Femur (tissue), 1 donor: ENCODE measurements at places on chromosomes 2 and 18.

DNA sequence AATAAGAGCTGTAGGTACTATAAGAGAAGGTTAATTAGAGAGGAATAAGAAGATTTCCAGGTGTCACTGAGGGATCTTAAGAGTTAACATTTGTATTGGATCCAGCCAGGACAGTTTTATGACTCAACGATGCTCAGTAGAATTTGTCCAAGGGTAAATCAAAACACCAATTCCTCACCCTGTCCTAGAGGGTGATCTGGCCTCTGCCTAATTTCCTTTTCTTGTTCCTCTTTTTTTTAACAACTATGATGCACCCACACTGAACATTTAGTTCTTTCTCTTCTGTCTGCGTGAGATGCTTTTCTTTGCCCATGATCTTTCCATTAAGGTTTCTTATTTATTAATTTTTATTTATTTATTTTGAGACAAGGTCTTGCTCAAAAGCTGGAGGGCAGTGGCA is 92.0 kb downstream of the PMS1 start:
- DNase-seq = no peak

DNA sequence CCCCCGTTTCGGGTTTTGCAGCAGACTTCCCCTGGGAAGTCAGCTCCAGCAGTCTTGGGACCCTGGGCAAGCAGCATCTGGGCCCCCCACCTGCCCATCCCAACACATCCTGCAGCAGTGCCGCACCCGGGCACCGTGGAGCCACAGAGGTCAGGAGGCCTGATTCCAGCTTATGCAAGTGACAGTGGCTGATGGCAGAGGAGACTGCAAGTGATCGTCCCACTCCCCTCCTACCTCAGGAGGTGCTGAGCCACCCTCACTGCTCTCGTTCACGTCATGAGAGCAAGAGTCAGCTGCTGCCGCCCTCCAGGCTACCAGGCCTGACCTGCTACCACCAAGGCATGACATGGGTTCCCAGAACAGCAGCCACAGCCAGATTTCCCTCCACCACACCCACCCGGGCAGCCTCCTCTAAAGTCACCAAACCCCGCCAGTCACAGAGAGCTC is 18.2 kb downstream of the COX7A2L start:
- no peak for DNase-seq

- no peak for DNase-seq
Measured at GRCh38 chr18:29154196-29154757, 977.3 kb upstream of the CDH2 start.

GRCh38 chr2:4908461-4908860 is 783.7 kb upstream of the SOX11 start:
- no peak for DNase-seq

DNA sequence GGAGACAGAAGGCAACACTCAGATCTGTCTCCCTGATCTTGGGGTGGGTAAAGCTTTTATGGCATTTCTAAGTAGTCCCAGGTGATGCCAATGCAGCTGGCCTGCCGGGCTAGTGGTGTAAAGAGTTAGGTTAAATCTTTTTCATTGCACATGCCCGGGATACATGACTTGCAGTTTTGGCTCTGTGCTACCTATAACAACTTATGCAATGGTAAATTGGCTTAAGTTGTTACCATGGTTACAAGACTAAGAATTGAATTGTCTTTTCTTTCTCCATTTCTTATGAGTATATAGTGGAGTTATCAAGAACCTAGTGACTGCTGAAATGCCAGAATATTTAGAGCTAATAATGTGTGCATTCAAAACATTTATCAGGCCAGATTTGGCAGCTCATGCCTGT is 5.3 kb upstream of the FAM110C start:
- no peak for DNase-seq

DNA sequence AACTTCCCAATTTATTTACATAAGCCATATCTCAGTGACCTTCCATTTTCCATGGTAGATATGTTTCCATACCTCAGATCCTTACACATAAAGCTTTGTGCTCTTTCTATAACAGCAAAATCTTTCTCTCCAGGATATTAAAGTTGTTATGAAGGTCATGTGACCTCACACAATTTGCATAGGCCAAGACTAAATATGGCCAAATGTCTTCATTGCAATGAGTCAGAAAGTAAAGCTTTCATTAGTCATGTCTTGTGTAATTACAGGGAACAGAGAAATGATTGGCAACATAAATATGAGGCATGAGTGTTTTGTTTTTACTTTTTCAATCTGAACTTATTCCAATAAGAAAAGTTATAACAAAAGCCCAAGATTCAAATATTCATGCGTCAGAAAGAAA is 243.5 kb downstream of the ASXL3 start:
- DNase-seq = no peak

DNA sequence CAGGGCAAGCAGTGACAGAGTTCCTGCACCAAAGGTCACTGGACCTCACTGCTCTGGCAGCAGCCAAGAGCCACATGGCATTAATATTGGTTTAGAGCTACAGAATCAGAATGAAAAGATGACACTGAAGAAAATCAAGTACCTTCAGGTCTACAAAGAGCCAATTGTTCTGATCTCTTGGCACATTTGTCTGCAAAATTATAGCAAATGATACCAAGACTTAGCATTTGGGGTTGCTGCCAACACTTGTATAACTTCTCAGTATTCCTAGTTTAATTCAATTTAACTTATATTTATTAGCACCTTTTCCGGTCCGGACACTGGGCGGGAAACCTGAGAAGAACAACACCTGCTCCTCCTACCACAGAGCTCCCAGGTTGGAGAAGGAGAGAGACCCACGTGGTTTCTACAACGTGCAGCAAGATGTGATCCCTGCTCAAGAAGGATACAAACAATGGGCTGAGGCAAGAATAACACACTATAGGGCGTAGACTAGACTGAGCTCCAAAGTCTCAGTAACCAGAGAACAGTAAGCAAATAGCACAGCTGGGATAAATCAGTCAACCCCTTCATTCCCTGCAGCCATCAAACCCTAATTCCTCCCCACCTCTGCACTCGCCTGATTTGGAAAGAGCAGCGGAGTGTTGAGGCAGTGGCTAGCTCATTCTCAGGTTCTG is 2.4 kb downstream of the LRRC30 start:
- DNase-seq = no peak

GRCh38 chr2:205701509-205701908 is 19.2 kb downstream of the NRP2 start:
- DNase-seq = no peak

DNA sequence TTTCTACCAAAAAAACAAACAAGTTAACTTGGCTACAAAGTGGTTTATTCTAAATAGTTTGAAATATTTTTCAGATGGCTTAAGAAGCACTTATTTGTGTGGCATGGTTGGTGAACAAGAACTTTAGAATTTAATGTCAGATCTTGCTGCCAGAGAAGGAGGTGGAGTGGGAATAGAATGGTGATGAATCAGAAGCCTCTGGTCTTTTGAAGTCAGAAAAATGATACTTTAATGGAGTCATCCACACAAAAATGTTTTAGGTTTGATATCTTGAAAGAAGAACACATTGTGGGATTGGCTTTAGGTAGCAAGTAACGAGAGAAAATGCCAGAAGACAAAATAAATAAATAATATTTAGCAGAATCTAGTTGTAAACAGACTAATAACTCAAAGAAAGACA is 243.1 kb upstream of the FANCL start:
- no peak for DNase-seq

DNA sequence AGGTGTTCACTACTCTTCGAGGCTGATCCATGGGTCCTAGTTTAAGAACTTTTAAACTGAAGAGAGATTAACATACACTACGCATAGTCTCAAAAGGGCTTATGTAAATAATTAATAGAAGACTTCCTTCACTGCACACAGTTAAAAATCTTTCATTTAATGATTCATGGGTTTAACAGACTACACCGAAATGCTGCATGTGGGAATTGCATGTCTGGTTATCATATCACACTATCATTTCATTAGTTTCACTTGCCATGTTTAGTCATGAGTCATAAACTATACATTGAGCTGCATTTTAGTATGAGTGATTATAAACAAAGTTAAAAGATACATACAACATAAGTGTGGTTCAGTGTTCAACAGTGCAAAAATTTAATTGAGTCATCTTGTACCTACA is 31.2 kb downstream of the GLS start:
- DNase-seq = no peak

GRCh38 chr2:108320326-108320922 is 31.7 kb downstream of the SULT1C2 start:
- DNase-seq = no peak

DNA sequence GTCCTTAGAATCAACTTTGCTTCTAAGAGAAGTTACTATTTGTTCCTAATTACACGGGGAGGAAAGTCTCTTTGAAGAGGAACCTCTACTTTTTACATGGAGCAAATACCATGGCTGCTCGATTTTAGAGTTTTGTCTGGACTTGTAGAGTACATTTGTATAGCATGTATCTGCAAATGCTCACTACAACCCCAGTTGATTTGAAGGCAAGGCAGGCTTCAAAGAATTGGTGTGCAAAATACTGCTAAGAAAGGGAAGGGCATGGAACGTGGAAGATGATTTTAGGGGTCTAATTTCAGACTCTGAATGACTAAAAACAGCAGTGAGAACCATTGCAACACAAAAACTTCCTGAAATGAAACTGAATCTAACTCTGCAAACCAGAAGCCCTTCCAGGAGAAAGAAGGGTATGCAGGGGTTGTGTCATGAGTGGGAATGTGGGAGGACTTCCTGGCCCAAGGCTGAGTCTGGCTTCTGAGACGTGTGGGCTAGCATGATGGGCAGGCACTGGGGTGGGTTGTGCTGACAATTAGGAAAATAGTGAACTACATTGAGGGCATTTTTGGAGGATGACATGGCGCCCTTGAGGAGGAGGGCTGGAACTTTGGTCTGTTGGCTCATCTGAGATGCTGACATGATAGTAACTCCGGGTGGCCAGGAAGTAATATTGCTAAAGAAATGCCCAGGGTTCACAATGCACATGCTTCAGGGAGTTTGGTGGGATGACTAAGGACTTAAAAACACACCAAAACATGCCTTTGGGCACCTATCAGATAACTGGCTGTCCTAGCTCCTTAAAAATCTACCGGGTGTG is 18.9 kb upstream of the IL1R2 start:
- DNase-seq = no peak

DNA sequence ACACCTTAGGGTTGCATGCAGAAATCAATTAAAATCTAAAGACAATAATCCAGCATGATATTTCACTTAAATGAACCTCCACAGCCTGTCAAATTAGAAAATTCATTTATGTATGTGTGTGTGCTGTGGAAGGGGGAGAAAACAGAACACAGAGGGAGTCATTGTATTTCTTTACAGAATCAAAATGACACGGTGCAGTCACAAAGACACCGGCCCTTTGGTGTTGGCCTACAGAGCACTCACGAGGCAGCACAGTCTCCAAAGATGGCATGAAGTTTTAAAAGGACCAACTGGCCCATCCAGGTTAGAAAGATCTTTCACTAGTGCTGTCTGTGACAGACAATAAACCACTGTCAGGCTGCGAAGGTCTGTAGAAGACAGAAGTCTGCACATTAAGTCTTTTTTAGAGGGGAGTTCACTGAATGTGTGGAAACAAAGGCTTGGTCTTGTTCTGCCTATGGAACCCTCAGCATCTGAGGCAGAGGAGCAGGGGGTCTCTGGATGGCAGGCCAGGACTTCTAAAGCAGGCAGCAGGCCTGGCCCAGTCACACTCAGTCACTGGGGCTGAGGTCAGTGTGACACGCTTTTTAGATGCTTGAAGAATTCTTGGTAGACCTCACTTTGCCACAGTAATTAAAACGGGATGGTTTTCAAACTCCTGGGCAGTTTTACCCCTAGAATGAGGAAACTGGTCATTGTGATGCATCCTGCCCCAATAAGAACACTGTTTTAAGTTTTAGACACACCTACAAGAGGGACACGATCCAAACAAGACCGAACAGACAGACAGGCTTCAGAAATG is 184.9 kb downstream of the AFF3 start:
- DNase-seq = no peak

GRCh38 chr2:1976728-1977416 is 232.6 kb upstream of the PXDN start:
- no peak for DNase-seq

- DNase-seq = no peak
Measured at GRCh38 chr2:132825601-132826000, 155.6 kb upstream of the LYPD1 start.

DNA sequence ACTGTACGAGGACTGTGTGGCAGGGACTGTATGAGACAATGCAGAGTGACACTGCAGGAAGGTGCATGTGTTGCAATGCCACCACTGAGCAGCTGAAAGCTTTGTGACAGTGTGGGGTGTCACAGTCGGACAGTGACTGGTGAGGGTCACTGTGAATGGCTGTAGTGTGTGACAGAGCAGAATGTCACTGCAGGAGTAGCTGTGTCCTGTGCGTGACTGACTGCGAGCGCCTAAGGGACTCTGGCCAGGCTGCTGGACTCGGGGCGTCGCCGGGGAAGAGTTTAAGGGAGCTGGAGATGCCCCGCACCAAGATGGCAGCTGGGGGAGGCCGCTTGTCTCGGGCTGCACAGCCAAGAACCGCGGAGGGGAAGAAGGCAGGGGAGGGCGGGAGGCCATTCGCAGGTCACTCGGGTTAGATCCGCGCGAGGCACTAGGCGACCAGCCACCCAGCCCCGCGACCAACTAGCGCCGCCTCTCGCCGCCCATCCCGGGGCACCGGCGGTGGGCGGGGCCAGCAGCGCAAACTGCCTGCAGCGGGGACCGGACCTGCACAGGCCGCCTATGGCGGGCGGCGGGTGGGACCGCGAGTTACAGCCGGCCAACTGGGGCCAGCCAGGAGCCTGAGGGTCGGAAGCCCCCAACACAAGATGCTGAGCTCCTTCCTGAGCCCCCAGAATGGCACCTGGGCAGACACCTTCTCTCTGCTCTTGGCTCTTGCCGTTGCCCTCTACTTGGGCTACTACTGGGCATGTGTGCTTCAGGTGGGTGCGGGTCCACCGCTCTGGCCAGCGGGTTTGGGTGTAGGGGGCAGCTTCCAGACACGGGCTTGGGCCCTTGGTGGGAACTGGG is at the start of gene ABHD1:
Gene ABHD1 (plus strand): TSS at position 514 of the 849 bp plus-strand sequence. CDS start 134 bp downstream, at position 648.
- peak; percentile 49 for DNase-seq

- no peak for DNase-seq
Measured at GRCh38 chr2:215277944-215278343, 33.9 kb upstream of the ATIC start.

GRCh38 chr2:157256626-157257025 is 879 bp upstream of the GALNT5 start:
- no peak for DNase-seq

DNA sequence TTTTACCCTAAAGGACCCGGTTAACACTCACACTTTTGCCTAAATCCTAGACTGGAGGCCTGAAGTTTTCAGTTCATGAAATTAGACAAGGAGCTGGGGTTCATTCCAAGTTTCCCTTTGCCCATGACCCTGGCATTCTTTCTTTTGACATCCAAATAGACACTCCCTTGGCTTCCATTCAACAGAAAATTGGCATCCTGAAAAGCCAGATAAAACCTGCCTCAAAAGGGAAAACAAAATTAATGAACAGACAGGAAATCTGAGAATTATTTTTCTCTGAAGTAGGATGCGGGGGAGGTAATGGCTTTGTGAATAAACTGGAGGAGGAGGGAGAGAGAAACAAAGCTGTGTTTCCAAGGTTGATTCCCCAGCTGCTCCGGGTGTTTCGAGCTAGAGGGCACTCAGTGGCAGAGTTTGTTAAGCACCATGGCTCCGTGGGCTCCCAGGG is 41.0 kb downstream of the SPP2 start:
- no peak for DNase-seq
